Activated CD4-positive, CD25-positive, alpha-beta regulatory T cell treated with anti-CD3 and anti-CD28 coated beads, Interleukin-2, amount 50 U/mL, for 16 hours (primary cell): ENCODE measurements at places on chromosomes 16 and 17.
A peak's percentile ranks its signal among the peaks of the same experiment; 100 is the strongest.

DNA sequence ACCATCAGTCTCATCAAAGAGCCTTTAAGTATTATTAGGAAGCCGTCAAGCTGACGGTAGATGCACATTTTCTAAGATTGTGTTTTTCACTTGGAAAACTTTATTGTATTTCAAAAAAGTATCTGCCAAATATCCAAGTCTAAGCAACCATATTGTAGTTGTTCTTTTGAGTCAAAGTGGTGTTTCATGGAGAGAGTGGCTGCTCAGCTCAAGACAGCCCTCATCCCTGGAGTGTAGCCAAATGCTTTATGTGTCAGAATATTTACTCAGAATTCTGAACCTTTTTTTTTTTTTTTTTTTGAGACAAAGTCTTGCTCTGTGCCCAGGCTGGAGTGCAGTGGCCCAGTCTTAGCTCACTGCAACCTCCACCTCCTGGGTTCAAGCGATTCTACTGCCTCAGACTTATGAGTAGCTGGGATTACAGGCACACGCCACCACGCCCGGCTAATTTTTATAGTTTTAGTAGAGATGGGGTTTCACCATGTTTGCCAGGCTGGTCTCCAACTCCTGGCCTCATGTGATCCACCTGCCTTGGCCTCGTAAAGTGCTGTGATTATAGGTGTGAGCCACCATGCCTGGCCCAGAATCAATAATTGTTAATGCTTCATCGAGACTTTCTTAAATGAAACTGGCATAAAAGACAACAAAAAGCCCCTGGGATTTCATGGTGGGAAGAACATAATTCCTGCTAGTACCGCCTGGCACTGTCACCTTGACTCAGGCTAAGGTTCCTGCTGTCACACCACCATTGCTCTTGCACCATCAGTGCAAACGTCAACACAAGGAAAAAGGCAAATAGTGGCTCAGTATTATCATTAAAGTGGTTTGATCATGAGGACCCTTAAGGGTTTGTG is 45.5 kb downstream of the PRKCA start:
- no peak for DNase-seq

GRCh38 chr16:87319997-87320491 is 2.9 kb upstream of the C16orf95 start:
- no peak for DNase-seq

DNA sequence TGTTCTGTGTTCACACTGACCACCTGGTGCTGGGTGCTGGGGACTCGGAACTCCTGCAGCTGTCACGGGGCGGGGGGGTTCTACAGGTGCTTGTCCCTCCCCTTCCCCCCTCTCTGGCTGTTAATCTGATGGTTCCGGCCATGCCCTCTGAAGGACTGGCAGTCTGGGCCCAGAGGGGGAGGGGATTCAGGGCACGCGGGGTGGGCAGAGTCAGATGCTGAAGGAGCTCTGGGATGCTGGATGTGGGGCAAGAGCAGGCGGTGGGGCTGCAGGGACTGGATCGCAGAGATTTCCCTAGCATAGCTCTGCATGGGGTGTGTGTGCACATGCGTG is 5.4 kb upstream of the TBX21 start:
- no peak for DNase-seq

GRCh38 chr17:37818689-37819088 is 73.8 kb upstream of the HNF1B start:
- DNase-seq, result no peak

GRCh38 chr17:33924104-33924503 is 331.0 kb upstream of the CCL2 start:
- DNase-seq, result no peak

DNA sequence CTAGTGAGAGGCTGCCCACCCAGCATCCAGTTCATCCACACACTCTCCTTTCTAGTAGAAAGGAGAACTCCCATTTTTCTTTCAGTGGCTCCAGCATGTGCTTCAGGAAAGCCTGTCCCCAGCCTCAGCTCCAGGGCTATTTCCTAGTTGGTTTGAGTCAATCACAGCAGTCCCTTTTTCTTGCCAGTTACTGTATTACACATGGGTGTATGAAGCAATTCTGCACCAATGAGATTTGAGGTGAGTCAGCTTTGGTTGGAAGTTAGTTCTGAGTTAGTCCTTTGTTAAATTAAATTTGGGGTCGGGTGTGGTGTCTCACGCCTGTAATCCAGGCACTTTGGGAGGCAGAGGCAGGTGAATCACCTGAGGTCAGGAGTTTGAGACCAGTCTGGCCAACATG is 24.8 kb downstream of the RAD51D start:
- DNase-seq, result no peak

GRCh38 chr17:54835015-54835414 is 65.6 kb upstream of the TOM1L1 start:
- no peak for DNase-seq

DNA sequence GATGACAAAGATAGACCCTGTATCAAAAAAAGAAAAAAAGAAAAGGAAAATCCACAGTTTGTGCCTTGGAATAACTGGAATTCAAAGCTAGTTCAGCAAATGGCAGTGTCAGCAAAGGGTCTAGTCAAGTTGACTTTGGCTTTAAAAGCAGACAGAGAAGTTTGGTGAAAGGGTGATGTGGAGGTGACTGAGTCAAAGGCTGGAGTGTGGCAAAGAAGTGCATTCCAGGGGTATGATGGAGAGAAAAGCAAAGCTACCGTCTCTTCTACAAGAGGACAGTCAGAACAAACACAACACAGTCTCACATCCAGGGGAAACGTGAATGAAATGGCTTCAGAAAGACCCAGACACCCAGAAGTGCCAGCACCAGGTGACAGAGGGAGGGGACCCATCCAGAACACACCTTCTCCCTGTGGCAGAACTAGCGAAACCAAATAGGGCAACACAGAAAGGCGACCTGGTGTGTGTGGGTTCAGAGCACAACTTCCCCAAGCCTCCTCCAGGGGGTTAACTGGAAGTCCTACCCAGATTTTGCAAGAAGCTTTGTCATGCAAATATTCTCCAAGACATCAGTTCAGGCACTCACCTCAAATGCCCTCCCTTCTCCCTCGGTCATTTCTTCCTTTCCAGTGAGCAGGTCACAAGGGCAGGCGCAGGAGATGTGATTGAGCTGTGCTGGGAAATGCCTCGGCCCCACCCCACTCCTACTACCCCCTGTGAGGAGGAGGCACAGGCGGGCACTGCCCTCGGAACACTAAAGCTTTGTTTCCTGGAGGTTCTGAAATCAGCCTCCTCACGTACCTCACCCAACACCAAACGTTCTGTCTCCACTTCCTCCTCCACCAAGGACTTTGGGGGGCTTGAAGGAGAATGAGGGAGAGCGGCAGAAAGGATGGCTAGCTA is 481.9 kb downstream of the SOX9 start:
- DNase-seq, result no peak

- DNase-seq, result no peak
Observed at GRCh38 chr17:13465678-13466077, 136.1 kb downstream of the HS3ST3A1 start.

DNA sequence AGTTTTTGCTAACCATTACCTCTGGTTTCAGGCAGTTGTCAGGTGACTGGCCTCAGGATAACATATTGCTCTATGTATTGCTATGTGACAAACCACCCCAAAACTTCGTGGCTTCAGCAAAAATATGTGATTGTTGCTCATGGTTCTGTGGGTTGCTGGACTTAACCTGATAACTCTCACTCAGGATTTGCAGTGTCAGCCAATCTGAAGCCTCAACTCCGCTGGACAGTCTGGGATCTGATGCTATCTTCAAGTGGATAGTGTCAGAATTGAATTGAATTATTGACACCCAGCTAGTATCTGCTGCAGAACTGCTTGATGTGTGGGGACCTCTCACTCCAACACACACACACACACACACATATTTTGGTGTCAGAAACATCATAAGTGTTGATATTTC is 34.7 kb upstream of the GUCY2D start:
- no peak for DNase-seq

DNA sequence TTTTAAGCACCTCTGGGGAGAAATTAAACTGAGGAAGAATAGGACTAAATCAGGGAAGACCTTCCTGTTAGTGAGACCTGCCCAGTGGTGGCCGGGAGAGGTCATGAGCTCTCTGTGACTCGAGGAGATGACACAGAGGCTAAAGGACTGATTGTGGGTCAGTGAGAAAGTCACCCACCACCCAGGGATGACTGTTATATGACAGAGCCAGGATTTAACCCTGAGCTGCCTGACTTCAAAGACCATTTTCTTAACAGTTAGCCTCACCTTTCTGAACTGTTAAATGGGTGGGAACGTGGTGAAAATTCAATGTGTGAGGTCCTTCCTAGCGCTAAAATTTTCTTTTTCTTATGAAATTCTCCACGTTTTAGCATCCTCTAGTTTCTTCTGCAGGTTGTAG is 72.5 kb downstream of the WSB1 start:
- no peak for DNase-seq

DNA sequence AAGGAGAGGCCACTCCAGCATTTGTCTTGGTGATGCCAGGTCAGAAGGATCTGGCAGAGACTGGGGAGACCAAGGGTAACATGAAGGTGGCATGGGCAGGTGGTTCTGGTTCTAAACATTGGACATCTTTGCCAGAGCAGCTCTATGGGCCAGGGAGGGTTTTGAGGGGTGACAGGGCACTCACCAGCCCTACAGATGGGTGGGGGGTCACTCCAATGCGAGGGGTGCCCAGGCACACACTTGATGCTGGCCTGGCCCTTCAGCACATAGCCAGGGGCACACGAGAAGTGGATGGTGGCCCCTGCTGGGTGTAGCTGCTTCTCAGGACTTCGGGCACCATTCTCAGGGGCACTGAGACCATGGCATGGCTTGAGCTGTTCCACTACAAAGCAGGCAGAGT is 5.5 kb upstream of the PHF12 start:
- DNase-seq, result no peak

GRCh38 chr17:73998653-73999645 is 204.5 kb upstream of the RPL38 start:
- DNase-seq, result peak; percentile 7
